Activated T-helper 1 cell treated with anti-CD3 and anti-CD28 coated beads, Interleukin-2, amount 50 U/mL, for 16 hours (primary cell): ENCODE measurements at places on chromosomes 13 and 19.

DNA sequence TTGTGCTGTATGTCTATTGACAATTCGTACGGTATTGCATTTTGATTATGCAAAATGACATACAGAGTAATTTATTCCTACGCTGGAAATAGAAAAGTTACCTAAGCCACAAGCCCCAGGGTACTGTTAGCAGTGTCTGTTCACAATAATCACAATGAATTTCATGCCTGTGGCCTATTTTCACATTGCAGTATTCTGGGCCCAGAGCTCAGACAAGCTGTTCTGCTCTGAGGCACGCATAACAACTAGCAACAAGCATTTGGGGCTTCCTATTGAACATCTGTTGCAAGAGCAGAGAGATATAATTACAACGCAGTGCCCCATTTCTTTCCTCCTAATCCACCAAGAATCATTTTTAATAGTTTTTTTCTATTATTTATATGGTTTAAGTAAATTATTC, 158.9 kb upstream of the SGCG start:
- DNase-seq, result no peak

DNA sequence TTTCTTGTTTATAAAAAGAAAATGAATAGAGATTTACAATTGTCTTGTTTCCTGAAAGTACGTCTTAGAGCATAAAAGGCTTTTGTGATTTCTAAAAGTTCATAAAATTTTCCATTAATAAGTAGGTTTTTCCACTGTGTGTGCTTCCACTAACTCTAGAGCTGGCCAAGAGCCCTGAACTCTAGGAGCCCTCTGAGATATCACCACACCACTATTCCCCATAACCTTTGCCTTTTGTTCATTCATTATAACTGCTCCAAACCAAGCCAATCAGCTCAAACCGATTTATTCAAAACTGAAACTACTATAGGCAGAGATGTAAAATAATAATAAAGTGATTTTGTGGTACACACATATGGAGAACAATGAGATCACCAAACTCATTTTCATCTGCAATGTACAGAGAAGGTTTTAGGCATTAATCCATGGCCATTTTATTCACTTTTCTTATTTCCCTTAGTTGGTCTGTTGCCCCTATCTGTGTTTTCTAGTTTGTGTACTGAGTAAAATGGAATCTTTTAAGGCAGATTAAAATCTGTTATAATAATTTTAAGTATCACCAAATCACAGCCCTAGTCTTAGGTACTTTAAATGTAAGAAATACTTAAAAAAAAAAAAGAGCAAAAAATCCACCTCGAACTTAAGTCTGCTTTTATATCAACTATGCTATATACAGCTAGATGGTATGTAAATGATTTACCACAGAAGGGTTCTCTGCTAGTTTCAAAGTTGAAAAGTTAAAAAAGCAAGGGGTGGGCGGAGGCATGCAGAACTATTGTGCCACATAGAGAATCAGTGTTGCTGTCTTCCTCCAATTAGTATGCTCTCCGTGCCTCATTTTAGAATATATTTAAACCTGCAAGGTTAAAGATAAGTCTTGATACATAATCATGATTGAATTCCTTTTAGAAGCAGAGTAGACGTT, 311.3 kb downstream of the KLF12 start:
- DNase-seq, result no peak

- no peak for DNase-seq
Measured at GRCh38 chr13:69213396-69213795, 894.2 kb upstream of the ATXN8OS start.

DNA sequence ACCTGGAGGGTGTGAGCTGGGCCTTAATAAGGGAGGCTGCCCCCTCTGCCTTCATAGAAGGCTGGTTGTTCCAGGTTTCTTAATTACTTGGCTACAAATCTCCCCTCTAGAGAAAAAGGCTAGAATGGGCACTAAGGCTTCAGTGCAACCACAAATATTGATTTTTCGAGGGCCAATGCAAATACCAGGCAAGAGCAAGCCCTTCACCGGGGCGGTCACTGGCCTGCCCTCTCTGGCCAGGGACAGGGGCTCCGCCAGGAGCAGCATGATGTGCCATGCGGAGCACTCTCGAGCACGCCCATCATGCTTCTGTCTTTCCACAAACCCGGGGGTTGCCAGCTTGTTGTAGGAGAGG, 127.8 kb upstream of the SPACA7 start:
- no peak for DNase-seq

DNA sequence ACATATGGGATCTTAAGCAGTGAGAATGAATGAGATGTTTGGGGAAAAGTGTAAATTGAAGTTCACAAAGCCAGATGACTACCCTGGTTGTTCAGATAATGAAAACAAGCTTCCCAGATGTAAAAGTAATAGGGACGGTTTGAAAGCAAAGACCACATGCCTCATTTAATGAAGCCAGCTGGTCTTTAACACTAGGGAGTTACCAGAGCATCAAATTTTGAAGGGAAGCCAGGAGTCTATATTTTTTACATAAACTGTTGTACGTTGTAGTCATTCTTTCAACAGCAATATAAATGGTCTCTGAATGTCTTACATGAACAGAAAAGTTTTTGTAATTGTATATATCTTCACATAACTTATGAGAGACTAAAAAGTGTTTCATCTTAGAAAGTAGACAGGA, 2604.5 kb upstream of the PCDH20 start:
- no peak for DNase-seq

DNA sequence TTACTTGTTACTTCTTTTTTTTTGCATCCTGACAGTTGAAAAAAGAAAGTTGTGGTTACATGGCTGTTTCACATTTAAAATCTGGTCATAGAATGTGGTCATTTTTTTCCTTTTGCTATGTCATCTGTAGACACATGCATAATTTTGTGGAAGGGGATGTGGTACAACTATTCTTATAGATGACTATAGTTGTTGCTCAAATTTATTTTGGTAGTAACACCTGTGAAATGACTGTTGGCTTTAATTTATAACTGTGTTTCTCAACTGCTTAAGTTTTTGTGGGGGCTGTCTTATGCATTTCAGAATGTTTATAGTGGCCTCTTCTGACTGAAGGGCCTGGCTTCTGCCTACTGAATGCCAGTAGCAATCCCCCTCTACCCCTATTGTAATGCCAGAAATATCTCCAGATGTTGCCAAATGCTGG, 130.5 kb downstream of the PAN3 start:
- no peak for DNase-seq

DNA sequence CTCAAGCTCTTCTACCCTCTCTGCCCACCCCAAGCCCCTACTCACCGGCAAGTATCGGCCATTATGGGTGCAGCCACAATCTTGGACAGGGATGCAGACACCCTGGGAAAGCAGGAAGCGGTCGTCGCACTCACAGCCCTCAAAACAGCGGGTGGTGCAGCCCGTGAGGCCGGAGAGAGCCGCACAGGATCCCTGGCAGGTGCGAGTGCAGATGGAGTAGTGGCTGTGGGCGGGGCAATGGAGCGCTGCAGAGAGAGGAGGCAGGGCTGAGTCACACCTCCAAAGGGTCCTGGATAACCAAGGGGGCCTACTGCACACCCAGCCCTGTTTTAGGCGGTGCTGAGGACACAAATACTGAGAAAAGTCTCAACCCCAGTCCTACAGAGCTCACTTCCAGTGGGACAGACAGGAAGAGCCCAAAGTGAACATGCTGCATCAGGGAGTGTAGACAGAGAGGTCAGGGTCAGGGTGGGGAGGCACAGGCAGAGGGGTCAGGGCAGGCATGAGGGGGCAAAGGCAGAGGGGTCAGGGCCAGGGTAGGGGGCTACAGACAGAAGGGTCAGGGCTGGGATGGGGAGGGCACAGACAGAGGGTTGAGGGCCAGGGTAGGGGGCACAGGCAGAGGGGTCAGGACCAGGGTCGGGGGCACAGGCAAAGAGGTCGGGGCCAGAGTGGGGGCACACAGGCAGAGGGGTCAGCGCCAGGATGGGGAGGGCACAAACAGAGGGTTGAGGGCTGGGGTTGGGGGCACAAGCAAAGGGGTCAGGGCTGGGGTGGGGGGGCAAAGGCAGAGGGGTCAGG, 24.2 kb upstream of the FBL start:
- no peak for DNase-seq

DNA sequence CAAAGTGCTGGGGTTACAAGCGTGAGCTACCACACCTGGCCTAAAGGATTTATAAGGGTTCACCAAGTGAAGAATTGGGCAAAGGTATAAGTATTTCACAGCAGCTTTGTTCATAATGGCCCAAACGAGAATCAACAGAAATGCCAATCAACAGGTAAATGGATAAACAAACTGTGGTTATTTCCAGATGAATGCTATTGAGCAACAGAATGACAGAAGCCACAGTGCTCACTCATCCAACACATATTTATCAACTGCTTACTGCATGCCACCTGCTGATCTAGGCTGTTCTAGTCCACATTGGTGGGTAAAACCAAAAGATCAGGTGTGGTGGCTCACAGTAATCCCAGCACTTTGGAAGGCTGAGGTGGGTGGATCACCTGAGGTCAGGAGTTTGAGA, 27.7 kb downstream of the CACNA1A start:
- DNase-seq, result no peak

- no peak for DNase-seq
Measured at GRCh38 chr19:18948976-18949356, 7.9 kb upstream of the HOMER3 start.

GRCh38 chr13:43111559-43112400, 88.4 kb downstream of the DNAJC15 start:
- DNase-seq, result no peak

DNA sequence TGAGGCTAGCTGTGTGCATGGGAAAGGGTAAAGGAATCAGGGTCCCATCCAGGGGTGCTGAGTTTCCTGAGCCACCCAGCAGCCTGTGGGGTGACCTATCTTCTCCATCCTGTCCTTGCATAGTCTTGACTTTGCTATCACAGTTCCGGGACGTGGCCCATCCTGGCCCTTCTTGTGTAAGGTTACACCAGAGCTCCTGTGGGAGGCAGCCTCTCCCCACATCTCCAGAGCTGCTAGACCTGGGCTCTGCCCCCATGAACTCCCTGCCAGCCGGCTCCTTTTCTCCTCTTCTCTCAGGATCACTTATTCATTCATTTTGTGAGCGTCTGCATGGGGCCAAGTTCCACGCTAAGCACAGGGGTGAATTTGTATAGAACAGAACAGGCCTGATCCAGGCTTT, 238.9 kb downstream of the TSHZ3 start:
- DNase-seq, result no peak

- DNase-seq, result no peak
Measured at GRCh38 chr19:3818466-3818865, 32.3 kb upstream of the MATK start.

DNA sequence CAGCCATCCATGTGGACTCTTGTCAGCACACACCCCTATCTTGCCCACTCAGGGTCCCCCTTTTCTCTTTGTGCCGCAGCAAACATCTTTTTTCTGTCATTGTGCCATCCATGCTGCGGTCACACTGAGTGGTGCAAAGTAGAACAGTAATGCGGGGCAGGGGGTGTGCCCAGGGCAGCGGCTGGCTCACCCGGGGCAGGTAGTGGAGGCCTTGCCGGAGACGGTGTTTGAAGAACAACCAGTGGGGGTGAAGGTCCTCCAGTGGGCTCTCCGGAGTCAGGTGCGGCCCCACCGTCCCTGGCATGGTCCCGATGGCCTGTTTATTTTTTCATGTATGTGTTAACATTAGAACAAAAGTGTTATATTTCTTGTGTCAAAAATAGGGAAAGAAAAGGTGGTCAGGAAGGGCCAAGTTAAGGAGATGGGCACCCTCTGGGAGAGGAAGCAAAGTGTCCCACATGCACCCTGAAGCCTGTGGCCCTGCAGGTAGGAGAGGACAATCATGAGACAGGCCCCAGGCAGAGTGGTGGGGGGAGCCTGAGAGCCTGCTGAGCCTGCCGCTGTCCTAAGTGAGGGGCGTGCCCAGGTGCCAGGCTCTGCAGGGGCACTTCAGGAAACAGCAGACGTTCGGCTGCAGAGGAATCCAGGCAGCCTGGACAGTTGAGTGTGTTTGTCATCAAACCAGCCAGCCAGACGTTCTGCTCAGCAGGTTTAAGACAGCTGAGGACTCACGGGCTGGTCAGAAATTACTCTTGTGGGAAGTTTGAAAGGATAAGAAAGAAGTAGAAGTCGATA, 12.3 kb downstream of the TSSK6 start:
- no peak for DNase-seq

GRCh38 chr13:67230404-67231288, 510 bp upstream of the PCDH9 start:
- peak; percentile 47 for DNase-seq

GRCh38 chr19:49004133-49004532, 10.4 kb downstream of the RUVBL2 start:
- no peak for DNase-seq

GRCh38 chr19:3274942-3275582, 50.6 kb downstream of the CELF5 start:
- DNase-seq, result no peak

GRCh38 chr13:44668688-44669087, 92.6 kb upstream of the TSC22D1 start:
- DNase-seq, result no peak

GRCh38 chr13:52782471-52783448, 43.1 kb upstream of the CNMD start:
- DNase-seq, result no peak

DNA sequence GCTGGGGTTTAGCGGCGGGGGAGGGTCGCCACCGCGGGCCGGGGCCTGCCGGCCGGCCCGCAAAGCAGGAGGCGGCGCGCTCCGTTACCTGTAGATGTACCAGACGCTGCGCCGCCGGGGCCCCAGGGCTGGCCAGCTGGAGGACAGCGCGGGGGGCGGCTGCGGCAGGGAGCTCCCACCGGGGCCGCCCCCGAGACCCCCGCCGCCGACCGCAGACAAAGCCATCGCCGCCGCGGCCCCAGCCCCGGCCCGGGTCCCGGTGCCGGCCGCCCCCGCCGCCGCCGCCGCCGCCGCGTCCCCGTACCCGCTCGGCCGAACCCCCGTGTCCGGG, 24.8 kb downstream of the SHANK1 start:
- no peak for DNase-seq

GRCh38 chr13:29503041-29503837, 92.2 kb downstream of the SLC7A1 start:
- DNase-seq, result no peak

DNA sequence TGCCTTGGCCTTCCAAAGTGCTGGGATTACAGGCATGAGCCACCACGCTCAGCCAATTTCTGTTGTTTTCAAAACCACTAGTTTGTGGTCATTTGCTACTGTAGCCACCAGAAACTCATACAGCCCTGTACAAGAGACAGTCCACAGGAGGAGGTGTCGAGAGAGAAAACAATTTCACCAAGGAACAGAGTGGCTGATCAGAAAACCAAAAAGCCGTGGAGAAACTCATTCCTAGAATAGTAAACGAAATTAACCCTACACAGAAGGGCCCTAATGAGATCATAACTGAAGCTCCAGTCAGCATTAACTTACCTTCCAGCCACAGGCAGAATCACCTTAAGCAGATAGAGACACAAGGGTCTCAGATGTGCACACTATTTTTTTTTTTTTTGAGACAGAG, 3.8 kb upstream of the CCDC124 start:
- no peak for DNase-seq

GRCh38 chr13:86870444-86870843, 800.7 kb upstream of the SLITRK5 start:
- no peak for DNase-seq

- no peak for DNase-seq
Measured at GRCh38 chr13:84211048-84211447, 328.8 kb upstream of the SLITRK1 start.

DNA sequence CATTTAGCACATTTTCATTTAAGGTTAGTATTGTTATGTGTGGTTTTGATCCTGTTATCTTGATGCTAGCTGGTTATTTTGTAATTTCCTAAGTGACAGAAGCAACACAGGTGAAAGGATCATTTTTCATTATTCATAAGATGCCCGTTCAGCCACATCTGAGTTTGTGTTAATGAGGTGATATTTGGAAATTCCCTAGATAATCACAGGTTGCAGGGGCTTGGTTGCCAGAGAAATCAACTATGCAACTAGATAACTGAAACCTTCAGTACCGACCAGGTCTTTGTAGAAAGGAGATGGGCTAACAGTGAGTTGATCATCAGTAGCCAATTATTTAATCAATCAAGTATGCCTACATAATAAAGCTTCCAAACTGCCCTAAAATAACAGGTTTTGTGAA, 121.3 kb upstream of the UFM1 start:
- no peak for DNase-seq
